MG63 (cell line): ENCODE measurements at places on chromosomes 11 and 22.

GRCh38 chr11:8196749-8197148 is 27.9 kb upstream of the RIC3 start:
- no peak for DNase-seq

- no peak for DNase-seq
These were observed 318.3 kb downstream of the MN1 start for GRCh38 chr22:27483095-27483785.

DNA sequence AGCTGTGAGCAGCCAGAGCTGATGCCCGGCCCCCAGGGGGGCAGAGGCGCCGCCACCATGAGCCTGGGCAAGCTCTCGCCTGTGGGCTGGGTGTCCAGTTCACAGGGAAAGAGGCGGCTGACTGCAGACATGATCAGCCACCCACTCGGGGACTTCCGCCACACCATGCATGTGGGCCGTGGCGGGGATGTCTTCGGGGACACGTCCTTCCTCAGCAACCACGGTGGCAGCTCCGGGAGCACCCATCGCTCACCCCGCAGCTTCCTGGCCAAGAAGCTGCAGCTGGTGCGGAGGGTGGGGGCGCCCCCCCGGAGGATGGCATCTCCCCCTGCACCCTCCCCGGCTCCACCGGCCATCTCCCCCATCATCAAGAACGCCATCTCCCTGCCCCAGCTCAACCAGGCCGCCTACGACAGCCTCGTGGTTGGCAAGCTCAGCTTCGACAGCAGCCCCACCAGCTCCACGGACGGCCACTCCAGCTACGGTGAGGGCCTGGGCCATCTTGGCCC is 6.1 kb downstream of the CDC42EP1 start:
- DNase-seq: no peak

- no peak for DNase-seq
These were observed 108.4 kb downstream of the ABTB2 start for GRCh38 chr11:34249439-34249838.

GRCh38 chr22:46114518-46115387 is 35.6 kb upstream of the PPARA start:
- no peak for DNase-seq

DNA sequence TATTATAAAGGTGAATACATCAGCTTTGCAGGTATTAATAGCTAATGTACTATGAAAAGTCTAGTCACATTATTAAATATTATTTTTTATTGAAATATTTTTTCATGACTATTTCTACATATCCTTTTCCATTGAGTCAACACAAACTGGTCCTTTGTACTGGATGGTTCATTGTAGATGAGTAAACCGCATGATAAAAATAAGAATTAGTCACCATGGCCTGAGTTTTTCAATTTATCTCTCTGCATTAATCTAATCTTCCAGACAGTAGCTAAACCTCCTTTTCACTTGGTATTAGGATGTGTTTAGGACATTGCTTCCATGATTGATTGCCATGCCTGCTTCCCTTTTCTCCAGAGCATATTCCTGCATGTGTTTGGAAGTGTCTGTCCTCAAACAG is 439.4 kb upstream of the ARHGAP42 start:
- DNase-seq: no peak

DNA sequence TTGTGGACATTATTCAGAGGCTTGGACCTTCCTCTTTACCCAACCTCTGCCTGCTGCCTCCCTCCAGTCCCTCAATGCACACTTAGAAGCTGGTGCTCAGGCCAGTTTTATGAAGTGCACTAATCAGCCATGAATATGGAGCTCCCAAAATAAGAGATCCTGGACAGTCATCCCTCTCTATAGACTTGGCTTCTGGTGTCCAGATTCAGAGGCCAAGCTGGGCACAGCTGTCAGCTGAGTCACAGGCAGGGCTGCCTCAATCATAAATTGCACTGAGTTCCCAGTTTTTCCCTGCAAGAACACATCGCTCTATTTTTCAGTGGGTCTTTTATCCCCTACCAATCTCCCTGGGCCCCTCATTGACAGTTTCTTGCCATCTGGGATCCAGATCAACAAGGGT is 161.7 kb upstream of the CADM1 start:
- peak; percentile 78 for DNase-seq

DNA sequence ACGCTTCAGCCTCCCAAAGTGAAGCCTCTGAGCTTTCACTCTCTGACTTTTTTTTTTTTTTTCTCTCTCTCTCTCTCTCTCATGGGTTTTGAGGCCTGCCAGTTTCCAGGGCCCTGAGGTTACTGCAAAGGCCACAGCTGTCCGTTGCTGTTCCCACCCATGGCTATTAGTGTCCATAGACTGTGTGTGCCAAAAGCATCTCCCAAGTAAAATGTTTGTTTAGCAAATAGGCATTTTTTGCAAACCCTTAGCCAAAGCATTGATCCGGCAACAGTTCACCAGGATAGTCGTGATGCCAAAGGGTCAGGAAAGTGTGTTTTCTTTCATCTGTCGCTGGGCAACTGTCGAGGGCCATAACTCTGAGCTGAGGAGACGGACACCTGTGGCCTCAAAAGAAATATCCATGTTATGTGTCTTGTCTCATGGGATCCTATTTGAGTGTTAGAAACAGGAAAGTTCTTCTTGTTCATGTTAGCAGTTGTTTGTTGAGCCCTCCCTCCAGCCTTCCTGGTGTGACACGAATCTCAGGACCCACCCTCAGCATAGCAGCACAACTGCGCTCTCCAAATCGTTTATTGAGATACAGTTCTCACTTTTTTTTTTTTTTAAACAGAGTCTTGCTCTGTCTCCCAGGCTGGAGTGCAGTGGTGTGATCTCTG is 18.4 kb downstream of the FADS2 start:
- no peak for DNase-seq

DNA sequence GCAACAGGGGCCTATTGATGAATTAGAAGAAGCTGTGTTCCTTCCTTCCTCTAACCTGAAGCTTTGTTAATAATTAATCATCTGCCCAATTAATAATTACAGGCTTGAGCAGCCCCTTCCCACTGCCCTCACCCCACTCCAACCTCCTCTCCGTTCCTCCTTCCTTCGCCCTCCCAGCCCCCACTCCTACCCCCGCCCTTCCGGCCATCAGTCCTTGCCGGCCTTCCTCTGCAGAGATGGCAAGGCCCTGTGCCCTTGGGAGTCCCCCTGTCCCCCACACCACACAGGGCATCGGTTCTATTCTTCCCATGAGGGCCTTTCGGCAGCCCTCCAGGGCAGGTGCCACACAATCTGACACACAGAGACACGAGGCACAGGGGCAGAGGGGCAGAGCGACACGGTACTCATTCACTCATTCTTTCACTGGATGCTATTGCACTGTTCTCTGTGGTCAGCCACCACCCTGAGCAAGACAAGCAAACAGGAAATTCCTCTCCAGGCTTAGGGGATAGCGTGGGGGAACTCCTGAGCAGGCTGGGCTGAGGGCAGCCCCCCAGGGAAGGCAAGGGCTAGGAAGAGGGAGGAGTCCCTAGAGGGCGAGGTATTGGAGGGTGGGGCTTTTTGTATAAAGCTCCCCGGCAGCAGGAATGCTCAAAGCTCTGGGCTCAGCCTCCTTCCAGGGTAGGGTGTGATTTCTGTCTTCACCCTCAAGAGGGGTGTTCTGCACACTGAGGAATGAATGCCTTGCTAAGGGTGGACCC is 14.7 kb downstream of the MGAT3 start:
- no peak for DNase-seq

GRCh38 chr11:58577555-58578135 is 1.2 kb upstream of the ZFP91 start:
- DNase-seq: peak; percentile 69

GRCh38 chr11:67351275-67352005 is 1.9 kb downstream of the POLD4 start:
- no peak for DNase-seq

DNA sequence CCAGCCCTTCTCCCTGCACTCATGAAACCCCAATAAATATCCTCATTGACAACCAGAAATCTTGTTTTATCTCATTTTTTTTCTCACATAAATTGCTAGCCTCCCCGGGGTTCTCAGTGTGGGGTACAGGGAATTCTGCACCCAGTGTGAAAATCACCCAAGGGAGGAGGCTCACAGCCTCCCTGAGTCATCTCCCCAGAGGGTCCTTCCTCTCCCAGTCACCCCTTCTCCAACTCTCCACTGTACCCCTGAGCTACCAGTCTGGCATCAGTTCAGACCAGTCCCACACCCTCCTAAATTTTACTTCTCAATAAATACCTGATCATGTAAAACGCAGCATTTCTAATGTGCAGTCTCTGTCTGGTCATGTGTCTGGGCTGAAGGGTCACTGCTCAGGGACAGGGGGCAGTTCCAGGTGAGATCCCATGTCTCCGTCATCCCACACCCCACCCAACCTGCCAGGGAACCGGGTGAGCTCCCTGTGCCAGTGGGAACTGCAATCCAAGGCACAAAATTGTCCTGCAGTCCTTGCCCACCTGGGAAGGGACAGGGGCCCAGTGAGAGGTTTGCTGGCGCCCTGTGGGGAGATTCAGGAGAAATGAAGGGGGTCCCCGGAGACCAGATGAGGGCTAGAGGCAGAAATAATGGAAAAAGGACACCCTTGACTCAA is 8.3 kb downstream of the IGLL5 start:
- no peak for DNase-seq

- DNase-seq: peak; percentile 38
These were observed 334.5 kb downstream of the CTTN start for GRCh38 chr11:70732881-70733196.

DNA sequence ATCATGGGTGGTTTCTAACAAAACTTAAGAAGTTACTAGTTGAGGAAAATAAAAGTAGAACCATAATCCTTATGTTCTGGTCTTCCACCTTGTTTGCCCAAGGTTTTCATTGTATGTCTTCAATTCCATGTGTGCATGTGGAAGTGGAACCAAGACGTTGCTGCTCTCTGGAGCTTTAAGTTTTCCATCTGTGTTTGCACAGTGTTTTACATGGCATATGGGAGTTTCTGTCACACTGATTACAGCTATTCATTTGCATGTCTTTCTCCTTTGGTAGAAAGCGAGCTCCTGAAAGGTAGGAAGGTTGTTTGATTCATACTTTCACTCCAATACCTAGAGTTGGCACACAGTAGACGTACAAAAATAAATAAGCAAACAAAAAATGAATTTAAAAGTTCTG is 112.6 kb upstream of the LUZP2 start:
- DNase-seq: no peak

GRCh38 chr22:47929646-47930185 is 1167.3 kb downstream of the TBC1D22A start:
- DNase-seq: no peak

DNA sequence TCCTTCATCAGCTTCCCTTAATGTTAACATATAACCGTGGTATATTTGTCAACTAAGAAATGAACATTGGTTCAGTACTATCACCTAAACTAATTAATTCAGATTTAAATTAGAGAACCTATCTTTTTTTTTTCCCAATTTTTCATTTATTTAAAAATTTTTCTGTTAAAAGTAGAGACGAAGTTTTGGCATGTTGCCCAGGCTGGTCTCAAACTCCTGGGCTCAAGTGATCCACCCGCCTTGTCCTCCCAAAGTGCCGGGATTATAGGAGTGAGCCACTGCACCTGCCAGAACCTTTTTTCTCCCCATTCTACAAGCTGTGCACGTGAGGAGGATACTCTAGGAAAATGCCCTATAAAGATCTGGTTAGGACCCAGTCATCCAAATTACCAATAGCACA is 3.6 kb downstream of the EI24 start:
- no peak for DNase-seq

DNA sequence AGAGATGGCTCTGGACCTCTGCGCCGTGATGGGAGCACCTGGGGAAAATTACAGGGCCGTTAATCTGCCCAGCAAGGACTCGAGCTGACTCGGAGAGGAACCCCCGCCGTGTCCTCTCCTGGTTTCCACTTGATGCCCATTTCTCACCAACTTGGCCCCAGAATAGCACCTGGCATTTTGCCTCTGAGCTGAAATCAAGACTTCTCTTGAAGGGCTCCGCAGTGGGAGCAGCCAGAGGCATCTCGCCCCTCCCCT is 19.0 kb upstream of the CABP7 start:
- DNase-seq: no peak

GRCh38 chr11:121024989-121025388 is 1.1 kb downstream of the TBCEL start:
- no peak for DNase-seq

DNA sequence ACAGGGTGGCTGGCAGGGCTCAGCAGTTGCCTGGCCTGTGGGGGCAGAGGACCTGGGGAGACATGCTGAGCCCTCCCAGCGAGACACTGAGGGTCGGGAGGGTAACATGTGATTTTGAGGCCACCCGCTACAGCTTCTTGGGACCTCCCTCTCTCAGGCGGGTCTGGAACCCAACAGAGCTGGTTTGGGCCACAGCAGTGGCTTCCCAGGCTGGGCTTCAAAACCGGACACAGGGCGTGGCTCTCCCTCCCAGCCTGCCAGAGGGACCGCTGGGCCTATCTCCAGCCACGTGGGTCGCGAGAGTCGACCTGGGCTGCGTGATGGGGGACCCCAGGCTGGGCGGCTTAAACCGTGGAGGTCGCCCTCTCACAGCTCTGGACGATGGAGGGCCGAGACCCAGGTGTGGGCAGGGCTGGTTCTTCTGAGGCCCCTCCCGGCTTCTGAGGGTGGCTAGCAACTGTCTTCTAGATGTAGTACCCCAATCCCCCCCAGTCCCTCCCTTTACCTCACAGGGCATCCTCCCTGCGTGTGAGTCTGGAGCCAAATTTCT is 91.7 kb downstream of the KCNQ1 start:
- DNase-seq: no peak

DNA sequence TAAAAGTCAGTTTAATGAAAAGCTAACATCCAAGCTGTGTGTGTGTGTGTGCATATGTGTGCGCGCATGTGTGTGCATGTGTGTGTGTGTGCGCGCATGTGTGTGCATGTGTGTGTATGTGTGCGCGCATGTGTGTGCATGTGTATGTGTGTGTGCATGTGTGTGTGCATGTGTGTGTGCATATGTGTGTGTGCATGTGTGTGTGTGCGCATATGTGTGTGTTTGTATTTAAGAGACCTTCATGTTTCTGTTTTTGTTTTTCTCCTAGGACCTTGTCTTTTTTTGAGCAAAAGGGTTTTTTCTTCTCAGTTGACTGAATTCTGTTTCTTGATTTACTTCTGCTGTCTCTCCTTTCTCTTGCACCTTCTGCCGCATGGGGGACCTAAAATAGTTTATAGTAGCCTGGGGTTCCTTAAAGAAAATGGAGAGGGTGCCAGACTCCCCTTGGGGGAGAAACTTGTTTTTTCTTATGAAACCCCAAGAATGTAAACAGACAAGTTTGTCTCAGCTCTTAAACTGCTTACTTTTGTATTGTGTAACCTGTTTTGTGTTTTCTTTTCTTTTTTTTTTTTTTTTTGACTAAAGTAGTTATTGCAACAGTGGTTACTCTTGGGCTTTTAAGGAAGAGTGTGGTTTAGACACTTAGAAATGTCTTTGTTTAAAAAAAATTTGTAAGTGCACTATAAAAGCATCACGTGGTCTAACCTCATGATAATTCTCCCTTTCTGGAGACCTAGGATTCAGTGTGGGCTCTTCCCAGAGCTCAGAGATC is 53.0 kb downstream of the OSBPL5 start:
- no peak for DNase-seq

DNA sequence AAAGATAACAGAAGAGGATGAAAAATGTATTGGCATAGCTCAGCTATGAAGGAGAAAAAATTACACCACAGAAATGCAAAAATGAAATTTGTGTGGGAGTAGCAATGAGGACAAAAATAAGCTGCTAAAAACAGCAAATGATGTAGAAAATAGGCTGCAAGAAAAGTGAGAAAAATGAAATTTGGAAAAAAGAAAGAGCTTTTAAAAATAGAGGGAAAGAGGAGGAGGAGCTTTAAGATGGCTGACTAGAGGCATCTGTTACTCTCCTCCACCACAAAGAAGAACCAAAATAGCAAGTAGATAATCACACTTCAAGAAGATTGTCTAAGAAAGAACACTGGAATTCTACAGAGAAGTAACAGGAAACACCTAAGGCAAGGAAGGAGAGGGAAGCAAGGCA is 23.7 kb upstream of the OR5AN1 start:
- DNase-seq: no peak

GRCh38 chr22:37607010-37607934 is 1.4 kb upstream of the GGA1 start:
- DNase-seq: peak; percentile 67
